ENCODE measurements at places on chromosomes 5 and 9. TPM values are rescaled to one million over a fixed set of nuclear protein-coding genes. Genes with fewer than 3 reads are reported as not detected.

Gene ZNF454
- not detected for total RNA-seq

Gene KCNV2
- total RNA-seq = not detected

Gene PCDHGB1
- 2.1 TPM for total RNA-seq

Gene CCNI2
- 0.20 TPM for total RNA-seq

Gene AQP3
- 16.0 TPM for total RNA-seq

Gene IL3
- not detected for total RNA-seq

Gene PHF24
- total RNA-seq = 0.07 TPM

Gene C9orf40
- total RNA-seq = 11.3 TPM

Gene ZFP37
- total RNA-seq = 1.3 TPM

Gene PAX5
- total RNA-seq = not detected

Measured in A549 treated with DMSO at 1 μM for 4 hours (cell line).